ENCODE measurements at places on chromosomes 16 and 17.

- DNase-seq, result no peak
Observed at GRCh38 chr17:21194226-21194625, 19.7 kb downstream of the TMEM11 start.

GRCh38 chr17:72100470-72100869 lies 20.4 kb upstream of the SOX9 start:
- DNase-seq, result no peak

- DNase-seq, result no peak
Observed at GRCh38 chr16:87496447-87496801, 3.6 kb upstream of the ZCCHC14 start.

GRCh38 chr17:60862482-60862881 lies 184.8 kb downstream of the BCAS3 start:
- DNase-seq, result no peak

DNA sequence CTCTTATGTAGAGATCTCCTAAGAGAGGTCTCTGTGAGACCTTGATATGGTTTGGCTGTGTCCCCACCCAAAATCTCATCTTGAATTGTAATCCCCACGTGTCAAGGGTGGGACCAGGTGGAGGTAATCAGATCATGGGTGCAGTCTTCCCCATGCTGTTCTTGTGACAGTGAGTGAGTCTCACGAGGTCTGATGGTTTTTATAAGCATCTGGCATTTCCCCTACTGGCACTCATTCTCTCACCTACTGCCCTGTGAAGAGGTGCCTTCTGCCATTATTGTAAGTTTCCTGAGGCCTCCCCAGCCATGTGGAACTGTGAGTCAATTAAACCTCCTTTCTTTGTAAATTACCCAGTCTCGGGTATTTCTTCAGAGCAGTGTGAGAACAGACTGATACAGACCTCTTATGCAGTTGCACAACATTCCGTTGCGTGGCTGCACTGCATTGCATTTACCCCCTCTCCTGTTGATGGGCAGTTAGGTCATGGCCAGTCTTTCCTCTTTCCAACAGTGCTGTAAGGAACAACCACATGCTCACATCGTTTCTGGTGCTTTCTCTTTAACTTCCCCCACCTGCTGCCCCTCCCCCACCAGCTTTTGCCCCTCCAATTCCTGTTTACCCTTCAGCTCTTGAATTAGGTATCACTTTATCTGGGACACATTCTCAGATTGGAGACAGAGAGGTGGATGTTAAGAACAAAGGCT lies 43.6 kb upstream of the MED9 start:
- DNase-seq, result no peak

Data from HFF-Myc (cell line).